ENCODE measurements at places on chromosomes 6 and 20.

- DNase-seq, result no peak
Observed at GRCh38 chr6:170047823-170048222, 243.1 kb downstream of the DLL1 start.

GRCh38 chr6:42514745-42515144, 49.1 kb upstream of the UBR2 start:
- DNase-seq, result no peak

DNA sequence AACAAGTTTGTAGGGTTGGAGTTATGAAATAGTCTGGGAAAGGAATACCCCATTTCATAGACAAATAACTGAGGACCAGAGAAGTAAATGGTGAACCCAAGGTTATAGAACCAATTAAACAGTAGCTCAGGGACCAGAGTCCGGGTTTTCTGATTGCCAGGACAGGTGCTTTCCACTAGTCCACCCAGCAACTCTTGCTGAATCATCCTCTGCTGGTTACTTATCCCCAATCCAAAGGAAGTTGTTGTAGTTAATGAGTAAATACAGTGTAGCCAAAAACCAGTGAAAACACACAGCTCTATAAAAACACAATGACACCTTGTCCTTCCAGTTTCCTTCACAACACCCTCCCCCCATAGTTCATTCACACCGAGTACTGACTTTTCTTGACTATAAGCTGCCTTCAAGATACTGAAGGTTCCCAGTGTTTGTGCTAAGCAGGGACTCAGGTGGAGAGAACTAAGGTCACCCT, 766 bp upstream of the TINAG start:
- no peak for DNase-seq

- no peak for DNase-seq
Observed at GRCh38 chr20:20233041-20233514, 134.8 kb upstream of the INSM1 start.

- DNase-seq, result no peak
Observed at GRCh38 chr6:111358454-111358853, 124.6 kb downstream of the REV3L start.

GRCh38 chr6:34584694-34585093, 28.6 kb upstream of the SPDEF start:
- DNase-seq, result no peak

- no peak for DNase-seq
Observed at GRCh38 chr6:52221302-52221701, 23.0 kb downstream of the IL17F start.

DNA sequence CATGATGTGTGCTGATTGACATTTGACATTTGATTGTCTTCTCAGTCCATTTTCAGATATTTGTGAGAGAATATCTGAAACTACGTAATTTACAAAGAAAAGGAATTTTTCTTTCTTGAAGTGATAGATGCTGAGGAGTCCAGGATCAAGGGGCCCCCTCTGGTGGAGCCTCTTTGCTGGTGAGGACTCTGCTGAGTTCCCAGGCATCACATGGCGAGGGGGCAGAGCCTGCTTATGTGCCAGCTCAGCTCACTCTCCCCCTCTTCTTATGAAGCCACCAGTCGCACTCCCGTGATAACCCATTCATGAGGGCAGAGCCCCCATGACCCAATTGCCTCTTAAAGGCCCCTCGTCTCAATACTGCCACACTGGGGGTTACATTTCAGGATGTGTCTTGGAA, 91.3 kb downstream of the RPP40 start:
- no peak for DNase-seq

- no peak for DNase-seq
Observed at GRCh38 chr6:98041921-98042320, 758.9 kb upstream of the MMS22L start.

- no peak for DNase-seq
Observed at GRCh38 chr6:18985061-18985460, 597.9 kb downstream of the RNF144B start.

DNA sequence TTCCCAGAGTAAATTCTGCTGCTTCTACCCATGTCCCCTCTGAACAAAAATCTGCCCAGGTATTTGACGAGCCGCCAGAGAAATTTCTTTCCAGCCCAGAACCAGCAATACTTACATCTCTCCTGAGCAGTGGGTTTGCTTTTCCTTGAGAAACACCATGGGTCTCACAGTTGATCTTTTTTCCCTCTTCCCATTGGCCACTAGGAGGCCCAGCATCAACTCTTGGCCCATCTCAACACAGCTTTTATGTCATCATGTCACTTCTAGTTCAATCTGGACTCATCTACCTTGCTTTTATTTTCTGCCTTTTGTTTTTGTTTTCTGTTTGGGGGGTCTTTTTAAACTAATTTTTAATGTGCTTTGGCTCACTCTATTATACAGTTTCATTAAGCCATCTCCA, 18.8 kb downstream of the MAFB start:
- no peak for DNase-seq

GRCh38 chr6:63517221-63517620, 55.1 kb upstream of the LOC128125822 start:
- DNase-seq, result no peak

- no peak for DNase-seq
Observed at GRCh38 chr20:50292079-50292590, 101.5 kb downstream of the CEBPB start.

DNA sequence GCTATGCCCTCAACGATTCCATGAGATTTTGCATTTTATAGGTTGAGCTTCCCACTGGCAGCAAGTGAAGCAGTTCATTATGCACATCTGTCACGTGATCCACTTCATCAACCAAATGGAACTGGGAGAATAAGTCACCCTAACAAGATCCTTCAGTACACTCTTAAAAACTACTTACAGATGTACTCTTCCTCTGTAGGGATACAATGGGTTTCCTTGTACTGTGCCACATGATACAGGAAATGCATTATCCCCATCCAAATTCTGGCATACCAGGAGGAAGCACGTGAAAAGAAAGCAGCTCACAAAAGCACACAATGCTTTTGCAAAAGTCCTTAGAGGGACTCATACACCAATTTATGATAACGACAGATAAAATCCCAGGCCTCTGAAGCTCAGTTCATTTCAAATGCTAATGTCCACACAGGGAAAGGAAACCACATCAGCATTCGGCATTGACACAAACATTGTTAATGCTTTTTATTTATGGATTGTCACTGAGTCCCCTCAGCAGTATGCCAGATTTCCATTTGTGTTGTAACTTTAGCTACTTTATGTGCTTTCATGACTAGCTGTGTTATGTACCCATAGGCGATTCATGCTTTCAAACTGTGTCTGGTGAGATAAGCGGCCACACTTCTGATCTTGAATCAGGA, 58.1 kb upstream of the REV3L start:
- DNase-seq, result no peak

DNA sequence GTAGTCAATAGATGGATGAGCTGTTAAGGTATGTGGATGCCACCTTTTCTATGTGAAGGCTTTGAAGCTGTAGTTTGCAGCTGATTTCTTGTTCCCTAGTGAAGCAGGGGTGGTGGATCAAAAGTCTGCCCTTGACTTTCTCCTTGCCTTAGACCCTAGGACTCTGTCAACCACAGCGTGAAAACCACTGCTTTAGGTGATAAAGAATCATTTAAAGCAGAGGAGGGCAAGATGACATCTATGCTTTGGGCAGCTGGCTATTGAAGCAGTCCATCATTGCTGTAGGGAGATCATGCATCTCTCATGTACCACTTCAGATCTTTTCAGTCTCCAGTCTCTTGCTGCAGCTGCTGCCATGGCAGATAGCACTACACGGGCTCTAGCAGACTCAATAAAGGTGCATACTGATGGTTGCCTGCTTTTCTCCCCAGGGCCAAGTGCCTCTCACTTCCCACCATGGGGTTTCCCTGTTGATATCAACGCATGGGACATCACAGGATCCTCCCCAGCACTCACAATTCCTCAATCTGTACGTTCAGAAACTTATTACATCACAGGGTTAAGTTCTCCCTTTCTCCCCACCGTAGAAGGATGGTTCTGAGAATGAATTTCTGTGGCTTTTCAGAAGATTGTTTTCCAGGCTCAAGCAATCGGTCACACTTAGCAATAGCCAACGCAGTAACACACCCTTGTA, 122.0 kb upstream of the STMND1 start:
- no peak for DNase-seq

- DNase-seq, result no peak
Observed at GRCh38 chr6:26571592-26572296, 25.0 kb upstream of the ABT1 start.

DNA sequence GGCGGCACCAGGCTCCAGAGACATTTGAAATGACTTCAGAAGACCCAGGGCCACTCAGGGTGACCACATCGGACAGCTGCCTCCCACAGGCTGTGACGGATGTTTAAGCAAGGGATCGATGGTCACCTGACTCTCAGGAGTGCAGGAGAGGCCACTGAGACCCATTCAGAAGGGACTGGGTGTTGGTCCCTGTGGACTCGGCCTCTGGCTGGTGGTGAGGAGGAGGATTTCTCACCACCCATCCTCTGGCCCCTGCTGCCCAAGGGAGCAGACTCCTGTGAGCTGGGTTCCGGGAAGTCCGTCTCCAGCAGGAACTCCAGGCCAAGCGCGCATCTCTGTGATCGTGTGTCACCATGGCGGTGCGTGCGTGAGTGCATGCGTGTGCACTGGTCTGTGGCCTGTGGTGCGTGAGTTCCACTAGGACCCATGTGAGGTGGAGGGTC, 25.5 kb downstream of the NPEPL1 start:
- DNase-seq, result no peak

Data from esophagus squamous epithelium (tissue), 5 donors.